ENCODE measurements at places on chromosomes 13 and 19.
A peak's percentile ranks its signal among the peaks of the same experiment; 100 is the strongest.

DNA sequence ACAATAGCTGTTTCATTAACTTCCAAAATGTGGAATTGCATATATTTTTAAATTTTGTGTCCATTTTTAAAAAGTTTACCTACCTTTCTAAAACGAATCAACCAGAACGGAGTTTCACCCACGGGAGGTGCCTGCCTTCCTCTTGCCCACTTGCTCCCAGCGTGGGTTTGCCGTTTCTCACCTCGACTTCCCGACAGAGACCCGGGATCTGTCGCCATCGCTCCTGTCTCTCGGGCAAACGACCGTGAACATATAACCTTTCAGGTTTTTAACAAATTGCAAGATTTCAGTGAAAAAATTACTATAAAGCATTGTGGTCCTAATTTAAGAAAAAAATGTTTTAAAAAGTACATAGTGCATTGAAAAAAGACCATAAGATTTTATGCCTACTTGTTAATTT lies 4.2 kb downstream of the TMEM255B start:
- DNase-seq, result no peak

DNA sequence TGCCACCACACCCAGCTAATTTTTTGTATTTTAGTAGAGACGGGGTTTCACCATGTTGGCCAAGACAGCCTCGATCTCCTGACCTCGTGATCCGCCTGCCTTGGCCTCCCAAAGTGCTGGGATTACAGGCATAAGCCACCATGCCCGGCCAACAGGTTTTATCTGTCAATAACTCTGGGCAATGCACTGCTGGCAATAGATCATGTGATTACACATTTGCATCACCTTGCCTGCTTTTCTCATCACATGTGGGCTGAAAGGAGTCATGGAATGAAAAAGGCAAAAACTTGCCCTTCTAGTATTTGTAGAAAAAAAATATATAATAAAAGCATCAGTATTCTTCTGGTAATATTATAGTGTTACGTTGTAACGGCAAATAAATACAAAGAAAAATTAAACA lies 164.5 kb downstream of the NHLRC3 start:
- DNase-seq, result no peak

GRCh38 chr13:67223024-67223423 lies 7.1 kb downstream of the PCDH9 start:
- no peak for DNase-seq

- DNase-seq, result no peak
Measured at GRCh38 chr13:41061914-41062837, 867 bp downstream of the WBP4 start.

DNA sequence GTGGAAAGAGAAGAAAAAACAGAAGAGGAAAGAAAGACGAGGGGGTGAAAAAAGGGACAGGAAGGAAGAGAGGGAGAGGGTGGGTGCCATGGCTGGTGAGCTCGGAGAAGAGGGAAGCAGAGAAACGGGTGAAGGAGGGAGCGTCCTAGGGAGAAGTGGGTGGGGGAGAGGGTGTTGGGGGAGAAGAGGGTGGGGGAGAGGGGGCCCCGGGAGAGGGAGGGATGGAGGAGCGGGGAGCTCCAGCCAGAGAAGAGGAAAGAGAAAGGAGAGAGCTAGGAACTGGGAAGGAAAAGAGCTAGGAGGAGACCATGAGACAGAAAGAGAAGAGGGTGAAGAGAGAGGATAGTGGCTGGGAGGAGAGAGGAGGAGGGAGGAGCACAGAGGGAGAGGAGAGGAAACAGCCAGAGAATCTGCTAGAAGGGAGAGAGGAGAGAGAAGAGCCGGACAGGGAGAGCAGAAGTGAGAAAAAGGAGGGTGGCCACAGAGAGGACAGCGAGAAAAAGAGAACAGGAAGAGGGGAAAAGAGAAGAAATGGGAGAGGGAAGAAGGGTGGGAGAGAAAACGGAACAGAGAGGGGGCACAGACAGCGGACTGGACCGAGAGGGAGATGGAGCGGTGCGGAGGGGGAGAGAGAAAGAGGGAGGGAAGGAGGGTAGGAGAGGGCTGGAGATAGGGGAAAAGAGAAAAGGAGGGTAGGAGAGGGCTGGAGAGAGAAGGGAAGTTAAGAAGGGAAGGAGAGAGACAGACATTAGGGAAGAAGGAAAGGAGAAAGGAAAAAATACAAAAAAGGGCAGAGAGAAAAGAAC lies 11.9 kb upstream of the GARIN5A start:
- DNase-seq, result no peak

DNA sequence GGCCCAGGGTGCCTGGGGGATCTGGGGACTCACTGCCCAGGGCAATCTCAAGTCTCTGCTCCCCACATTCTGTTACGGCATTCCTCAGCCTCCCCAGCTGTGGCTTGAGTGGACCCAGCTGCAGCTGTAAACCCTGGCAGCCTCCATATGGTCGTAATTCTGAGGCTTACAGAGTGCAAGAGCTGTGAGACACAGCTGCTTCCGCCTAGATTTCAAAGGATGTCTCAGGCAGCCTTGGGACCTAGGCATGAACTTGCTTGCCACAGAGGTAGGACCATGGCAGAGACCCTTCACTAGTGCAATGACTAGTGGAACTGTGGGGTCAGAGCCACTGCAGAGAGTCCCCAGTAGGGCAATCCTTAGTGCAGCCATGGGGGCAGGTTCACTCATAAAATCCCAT lies 297.5 kb downstream of the ENOX1 start:
- no peak for DNase-seq

DNA sequence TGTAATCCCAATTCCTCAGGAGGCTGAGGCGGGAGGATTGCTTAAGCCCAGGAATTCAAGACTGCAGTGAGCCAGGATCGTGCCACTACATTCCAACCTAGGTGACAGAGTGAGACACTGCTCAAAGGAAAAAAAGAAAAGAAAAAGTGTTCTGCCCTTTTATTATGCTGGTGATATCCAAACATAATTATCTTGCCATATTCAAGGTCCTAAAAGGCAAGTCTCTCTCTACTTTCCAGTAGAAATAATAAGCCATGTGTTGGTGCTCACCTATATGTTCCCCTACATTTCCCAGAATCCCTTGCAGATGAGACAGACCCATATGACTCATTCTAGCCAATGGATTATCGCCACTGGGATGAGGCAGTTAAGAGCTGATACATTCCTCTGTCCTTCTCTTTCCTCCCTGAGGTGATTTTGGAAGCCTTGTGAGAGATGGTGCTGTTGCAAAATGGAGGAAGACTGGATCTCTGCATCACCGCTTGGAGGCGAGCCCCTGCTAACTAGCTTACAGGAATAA lies 58.3 kb upstream of the MRI1 start:
- no peak for DNase-seq

DNA sequence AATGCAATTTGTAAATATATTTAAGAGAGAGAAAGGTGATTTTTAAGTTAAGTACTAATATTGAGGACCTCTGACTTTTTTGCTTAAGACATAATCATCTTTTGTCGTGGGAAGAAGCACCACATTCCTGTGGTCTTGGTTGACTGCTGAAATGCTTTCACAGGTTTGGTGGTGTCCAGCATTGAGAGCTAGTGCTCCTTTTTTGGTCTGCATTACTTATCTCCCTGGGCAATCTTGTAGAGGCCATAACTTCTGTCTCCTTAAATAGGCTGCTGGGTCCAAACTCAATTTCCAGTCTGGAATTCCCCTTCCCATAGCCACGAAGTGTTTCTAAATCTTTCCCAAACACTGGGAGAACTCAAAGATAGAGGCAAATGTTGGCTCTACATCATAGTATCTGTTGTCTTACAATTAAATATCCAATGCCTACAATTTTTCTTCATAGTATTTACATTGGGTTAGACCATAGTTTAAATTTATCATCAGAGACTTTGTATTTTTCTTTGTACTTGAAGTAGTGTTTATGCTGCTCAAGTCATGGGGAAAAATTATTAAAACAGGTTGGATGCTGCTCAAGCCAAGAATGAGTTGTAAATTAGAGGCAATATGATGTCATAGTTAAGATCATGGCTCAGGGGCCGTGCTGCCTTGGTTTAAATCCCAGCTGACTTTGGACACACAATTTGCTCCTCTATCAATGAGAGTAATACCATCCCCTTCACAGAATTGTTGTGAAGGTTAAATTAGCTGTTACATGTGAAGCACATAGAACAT lies 105.6 kb downstream of the POSTN start:
- DNase-seq, result no peak

DNA sequence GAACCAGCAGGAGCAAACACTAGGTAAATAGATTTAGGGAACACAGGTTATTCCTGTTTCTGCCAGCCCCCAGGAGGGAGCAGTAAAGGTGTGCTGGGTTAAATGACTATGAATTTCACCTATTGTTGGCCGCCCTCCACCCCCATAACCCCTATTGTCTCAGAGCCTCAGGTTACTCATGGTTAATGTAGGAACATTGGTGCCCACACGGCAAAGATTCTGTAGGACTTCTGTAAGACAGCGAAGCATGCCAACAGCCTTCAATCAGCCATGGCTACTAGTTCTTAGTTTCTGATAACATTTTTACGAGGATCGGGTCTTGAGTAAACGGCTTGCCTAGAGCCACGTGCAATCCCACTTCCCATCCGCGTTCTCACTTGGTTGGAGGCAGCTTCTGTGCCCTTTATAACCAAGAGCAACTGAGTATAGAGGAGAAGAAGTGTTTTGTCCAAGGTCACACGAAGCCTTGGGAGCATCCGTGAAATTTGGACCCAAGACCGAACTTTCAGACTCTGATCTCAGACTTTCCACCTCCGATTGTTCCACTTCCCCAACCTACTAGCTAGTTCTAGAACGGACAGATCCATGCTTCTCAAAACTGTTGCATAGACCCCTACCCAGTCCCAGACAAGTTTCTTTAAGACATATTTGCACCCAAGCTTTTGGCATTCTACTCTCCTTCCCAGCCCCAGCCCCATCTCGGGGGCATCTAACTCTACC lies 5.1 kb upstream of the CACNG8 start:
- DNase-seq, result no peak

GRCh38 chr13:41311406-41312175 lies 524 bp downstream of the NAA16 start:
- DNase-seq, result peak; percentile 57
